ENCODE measurements at places on chromosomes 1 and 21.
A peak's percentile ranks its signal among the peaks of the same experiment; 100 is the strongest.

DNA sequence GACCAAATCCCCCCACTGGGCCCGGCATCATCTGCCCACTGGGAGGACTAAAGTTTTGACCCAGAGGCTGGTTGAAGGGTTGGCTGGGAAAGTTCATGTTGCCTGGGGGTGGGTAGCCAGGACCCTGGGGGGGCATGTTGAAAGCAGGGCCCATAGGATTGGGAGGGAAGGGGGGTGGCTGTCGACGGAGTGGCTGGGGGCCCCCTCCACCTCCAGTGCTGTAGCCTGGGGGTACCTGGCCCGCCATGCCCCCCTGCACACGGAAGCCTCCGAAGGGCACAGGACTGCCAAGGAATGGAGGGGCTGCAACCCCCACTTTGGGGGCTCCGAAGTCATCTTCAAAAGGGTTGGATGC, 2.2 kb downstream of the PYGO2 start:
- DNase-seq, result no peak

GRCh38 chr1:165173818-165174217, 182.7 kb downstream of the LMX1A start:
- DNase-seq, result no peak

GRCh38 chr1:202237052-202237451, 43.5 kb downstream of the LGR6 start:
- peak; percentile 35 for DNase-seq

GRCh38 chr1:17405898-17406759, 33.3 kb downstream of the RCC2 start:
- peak; percentile 70 for DNase-seq

- DNase-seq, result no peak
These were observed 70.7 kb upstream of the MUTYH start for GRCh38 chr1:45410850-45411509.

GRCh38 chr21:42160765-42161164, 58.2 kb upstream of the ABCG1 start:
- no peak for DNase-seq

- DNase-seq, result peak; percentile 98
These were observed 14.5 kb upstream of the ERRFI1 start for GRCh38 chr1:8040586-8040985.

GRCh38 chr1:11461531-11462137, 17.3 kb upstream of the DISP3 start:
- DNase-seq, result no peak

DNA sequence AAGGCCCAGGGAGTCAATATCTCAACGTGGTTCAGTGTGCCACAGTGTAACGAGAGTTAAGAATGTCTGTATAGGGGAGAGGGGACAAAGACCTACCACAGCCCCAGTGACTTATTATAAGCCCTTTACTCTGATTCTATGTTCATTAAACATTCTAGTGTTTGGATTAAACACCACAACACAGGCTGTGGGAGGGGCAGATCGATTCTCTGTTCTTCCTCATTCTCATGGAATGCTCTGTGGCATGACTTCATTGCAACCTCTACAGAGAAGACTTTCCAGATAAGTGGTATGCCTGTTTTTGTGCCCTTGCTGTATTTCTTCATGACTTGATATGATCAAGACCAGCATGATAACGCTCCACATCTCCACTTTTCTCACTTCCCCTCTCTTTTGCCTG, 39.0 kb upstream of the CD5L start:
- DNase-seq, result no peak

DNA sequence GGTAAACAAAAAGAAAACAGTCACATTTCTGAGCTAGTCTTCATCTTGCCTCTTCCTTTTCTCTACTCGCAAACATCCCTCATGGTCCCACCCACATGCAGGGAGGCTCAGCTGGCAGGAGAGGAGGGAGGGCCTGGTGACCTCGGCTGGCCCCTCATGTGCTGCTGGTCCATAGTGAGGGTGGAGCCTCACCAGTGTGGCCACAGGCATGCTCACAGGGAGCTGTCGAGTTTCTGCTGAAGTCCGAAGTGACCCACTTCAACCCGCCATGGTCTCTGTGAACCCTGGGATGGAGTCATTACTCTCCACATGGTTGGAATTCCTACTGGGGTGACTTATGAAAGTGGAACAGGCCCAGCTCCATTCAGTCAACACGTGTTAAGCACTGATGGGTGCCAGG, 253.4 kb downstream of the RHOU start:
- no peak for DNase-seq

GRCh38 chr1:182147136-182147820, 85.8 kb upstream of the ZNF648 start:
- DNase-seq, result no peak

DNA sequence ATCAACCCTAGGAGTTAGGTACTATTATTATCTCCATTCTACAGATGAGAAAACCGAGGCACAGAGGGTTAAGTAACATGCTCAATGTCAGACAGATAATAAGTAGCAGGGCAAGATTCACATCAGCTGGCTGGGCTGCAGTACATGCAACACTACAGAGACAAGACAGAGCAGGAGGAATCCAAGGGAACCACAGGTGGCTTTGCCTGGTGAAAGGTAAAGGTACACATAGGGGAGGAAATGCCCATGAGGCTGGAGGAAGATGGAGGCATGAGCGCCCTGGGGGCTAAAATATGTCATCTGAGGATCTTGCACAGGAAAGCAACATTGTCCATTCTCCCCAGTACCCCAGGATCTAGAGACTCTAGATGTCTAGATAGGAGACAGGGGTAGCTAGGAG, 8.4 kb downstream of the ZBTB21 start:
- no peak for DNase-seq

DNA sequence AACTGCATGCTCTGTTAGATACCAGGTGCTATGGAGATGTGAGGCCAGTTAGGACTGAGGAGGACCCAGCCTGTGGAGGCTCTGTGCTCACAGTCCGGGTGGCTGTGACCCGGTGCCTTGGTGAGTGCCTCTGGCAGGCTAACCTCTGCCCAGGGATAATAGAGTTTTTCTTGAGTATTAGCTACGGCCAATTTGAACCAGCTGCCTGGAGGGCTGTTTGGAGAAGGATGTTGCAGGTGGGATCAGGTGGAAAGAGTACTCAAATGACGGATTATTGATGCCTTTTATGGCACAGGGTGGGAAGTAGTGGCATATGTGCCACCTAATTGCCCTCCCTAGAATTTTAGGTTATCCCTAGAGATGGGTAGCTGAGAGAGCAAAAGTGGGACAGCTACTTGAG, 182.7 kb downstream of the GRIK3 start:
- DNase-seq, result no peak
